ENCODE measurements at places on chromosomes 1 and 21. TPM values are rescaled to one million over a fixed set of nuclear protein-coding genes. Genes with fewer than 3 reads are reported as not detected.

GRCh38 chr1:200780545-200781369 lies 42.1 kb downstream of the CAMSAP2 start:
- H3K27me3 ChIP-seq, result no peaks in the 10 kb centered on the region
- peaks cover 31% of the 10 kb centered on the region for H3K36me3 ChIP-seq
- H3K4me3 ChIP-seq, result peak overlapping the region; percentile 50
- H3K4me1 ChIP-seq, result peaks cover 46% of the 10 kb centered on the region
- H3K27ac ChIP-seq, result peak overlapping the region; percentile 98

DNA sequence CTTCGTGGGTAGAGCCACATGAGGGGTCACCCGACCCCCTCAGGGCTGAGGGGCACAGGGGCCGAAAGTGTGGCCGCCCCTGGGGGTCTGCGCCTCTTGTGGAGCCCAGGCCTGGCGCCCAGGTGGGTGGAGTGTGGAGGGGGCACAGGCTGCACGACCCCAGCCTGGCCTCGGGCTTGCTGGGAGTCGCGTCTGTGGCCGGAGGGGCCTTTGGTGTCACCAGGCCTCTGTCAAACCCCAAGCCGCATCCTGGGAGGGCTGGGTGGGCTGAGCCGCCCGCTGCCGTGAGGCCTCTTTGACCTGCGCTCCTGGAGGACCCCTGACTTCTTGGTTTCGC lies 60.7 kb downstream of the FAAP20 start:
- peak overlapping the region; percentile 99 for H3K27ac ChIP-seq
- no peaks in the 10 kb centered on the region for H3K27me3 ChIP-seq
- peak overlapping the region; percentile 69 for H3K4me3 ChIP-seq
- H3K4me1 ChIP-seq, result peaks cover 45% of the 10 kb centered on the region

DNA sequence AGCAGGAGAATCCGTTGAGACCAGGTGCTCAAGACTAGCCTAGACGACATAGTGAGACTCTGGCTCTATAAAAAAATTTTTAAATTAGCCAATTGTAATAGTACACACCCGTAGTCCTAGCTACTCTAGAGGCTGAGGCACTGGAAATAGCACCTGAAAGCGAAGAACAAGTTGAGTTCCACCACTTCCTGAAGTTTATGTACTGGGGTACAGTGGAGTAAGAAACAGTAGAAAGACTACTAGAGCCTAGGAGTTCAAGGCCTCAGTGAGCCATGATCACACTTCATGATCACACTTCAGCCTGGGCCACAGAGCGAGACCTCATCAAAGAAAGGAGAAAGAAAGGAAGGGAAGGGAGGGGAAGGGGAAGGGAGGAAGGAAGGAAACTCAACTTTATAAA lies 19.8 kb downstream of the RSBN1 start:
- no peaks in the 10 kb centered on the region for H3K4me1 ChIP-seq
- peaks cover 46% of the 10 kb centered on the region for H3K36me3 ChIP-seq
- H3K27me3 ChIP-seq, result no peaks in the 10 kb centered on the region
- DNase-seq, result no peak
- H3K27ac ChIP-seq, result no peak overlapping the region

DNA sequence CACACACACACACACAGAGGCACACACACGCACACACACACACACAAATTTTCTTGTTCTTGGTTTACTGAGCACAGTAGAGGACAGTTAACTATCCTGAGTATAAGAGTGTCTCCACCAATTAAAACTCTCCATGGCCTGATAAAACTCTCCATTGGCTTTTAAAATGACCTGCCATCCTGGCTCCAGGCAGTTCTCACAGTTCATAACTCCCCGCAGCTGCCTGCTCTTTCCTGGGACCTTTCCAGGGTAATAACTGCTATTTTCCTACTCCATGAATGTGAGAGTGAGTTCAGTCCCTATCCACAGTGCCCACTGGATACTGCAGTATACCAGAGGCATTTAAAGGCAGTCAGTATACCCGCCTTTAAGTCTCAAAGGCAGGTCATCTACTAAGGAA lies 351.5 kb downstream of the PLPP3 start:
- H3K27me3 ChIP-seq, result no peaks in the 10 kb centered on the region
- H3K4me1 ChIP-seq, result peaks cover 6% of the 10 kb centered on the region
- no peak for DNase-seq
- no peak overlapping the region for H3K4me3 ChIP-seq

DNA sequence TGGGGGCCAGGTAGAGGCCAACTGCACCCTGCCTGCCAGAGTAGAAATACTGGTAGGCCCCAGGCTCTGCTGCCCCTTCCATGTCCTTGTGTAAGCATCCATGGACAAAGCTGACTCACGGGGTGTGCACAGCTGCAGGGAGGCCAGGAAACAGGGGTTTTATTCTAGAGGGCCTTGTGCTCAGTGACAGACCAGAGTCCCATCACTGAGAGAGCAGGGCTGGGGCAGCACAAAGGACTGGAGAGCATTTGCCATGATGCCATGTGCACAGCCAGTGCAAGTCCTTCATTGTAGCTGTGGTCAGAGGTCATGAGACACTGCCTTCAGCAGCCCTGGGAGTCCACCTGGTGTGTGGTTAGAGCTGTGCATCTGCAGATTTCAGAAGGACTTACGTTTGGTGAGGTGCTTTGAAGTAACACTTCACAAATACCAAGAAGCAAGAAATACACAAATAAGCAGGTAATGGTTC lies 8.1 kb downstream of the ARF1 start:
- H3K4me1 ChIP-seq, result peaks cover 34% of the 10 kb centered on the region
- H3K27ac ChIP-seq, result peak overlapping the region; percentile 39

Gene FAM131C
- 1.9 TPM for total RNA-seq

DNA sequence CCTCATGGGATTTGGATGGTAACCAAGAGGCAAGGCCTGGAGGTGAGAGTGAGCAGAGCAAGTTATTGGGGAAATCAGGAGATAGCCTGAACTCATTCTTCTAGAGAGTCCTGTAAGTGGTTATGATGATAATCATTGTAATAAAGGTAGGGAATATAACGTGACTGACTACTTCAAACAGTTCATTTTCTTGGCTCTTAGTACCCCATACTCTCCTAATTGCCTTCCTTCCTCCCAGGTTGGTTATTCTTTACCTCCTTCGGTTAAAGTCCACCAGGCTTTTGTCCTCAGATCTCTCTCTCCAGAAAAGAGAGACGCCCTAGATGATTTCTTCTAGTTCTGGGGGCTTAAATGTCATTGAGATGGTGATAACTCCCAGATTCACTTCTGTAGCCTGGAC lies 35.3 kb downstream of the KIF1B start:
- H3K36me3 ChIP-seq, result peaks cover 25% of the 10 kb centered on the region
- H3K4me1 ChIP-seq, result peaks cover 1% of the 10 kb centered on the region
- DNase-seq, result no peak

- no peak overlapping the region for H3K4me3 ChIP-seq
- DNase-seq, result no peak
- H3K27me3 ChIP-seq, result peaks cover 2% of the 10 kb centered on the region
- no peaks in the 10 kb centered on the region for H3K36me3 ChIP-seq
- H3K27ac ChIP-seq, result no peak overlapping the region
- H3K4me1 ChIP-seq, result no peaks in the 10 kb centered on the region
These were observed 118.4 kb downstream of the HIVEP3 start for GRCh38 chr1:41800311-41800829.

GRCh38 chr1:11432526-11432925 lies 46.4 kb upstream of the DISP3 start:
- H3K27me3 ChIP-seq, result peaks cover 30% of the 10 kb centered on the region
- no peak overlapping the region for H3K27ac ChIP-seq
- H3K36me3 ChIP-seq, result no peaks in the 10 kb centered on the region

- H3K27me3 ChIP-seq, result no peaks in the 10 kb centered on the region
- H3K4me1 ChIP-seq, result no peaks in the 10 kb centered on the region
- DNase-seq, result no peak
These were observed 281.0 kb upstream of the DEPDC1 start for GRCh38 chr1:68777851-68778250.
